Metanephros (tissue), 2 donors: ENCODE measurements at places on chromosomes 6 and 20. TPM values are rescaled to one million over a fixed set of nuclear protein-coding genes. Genes with fewer than 3 reads are reported as not detected.

PPARD gene
- 12.3 TPM for total RNA-seq

OR2H1 gene
- not detected for total RNA-seq

ATP9A gene
- total RNA-seq = 59.3 TPM

NR2E1 gene
- not detected for total RNA-seq

LTA gene
- total RNA-seq = not detected

ADISSP gene
- total RNA-seq = 23.7 TPM

LTB gene
- total RNA-seq = 3.1 TPM

TBXT gene
- total RNA-seq = not detected

BMP6 gene
- 8.6 TPM for total RNA-seq

SYNGAP1 gene
- 14.3 TPM for total RNA-seq

OR2H2 gene
- total RNA-seq = not detected

SRPK1 gene
- total RNA-seq = 39.8 TPM

TSPYL4 gene
- total RNA-seq = 32.1 TPM

C4A gene
- total RNA-seq = 48.4 TPM

MYH7B gene
- total RNA-seq = 4.0 TPM

HLA-DQA2 gene
- total RNA-seq = 1.3 TPM

SLPI gene
- total RNA-seq = 2.8 TPM

PAX1 gene
- total RNA-seq = 0.23 TPM

HLA-DOA gene
- 11.0 TPM for total RNA-seq
